ENCODE measurements at places on chromosomes 2 and 18. TPM values are rescaled to one million over a fixed set of nuclear protein-coding genes. Genes with fewer than 3 reads are reported as not detected.
A peak's percentile ranks its signal among the peaks of the same experiment; 100 is the strongest.

GRCh38 chr2:1628893-1629292 lies 115.4 kb downstream of the PXDN start:
- DNase-seq: no peak

The C2orf72 gene
- 0.61 TPM for total RNA-seq

GRCh38 chr2:129605646-129606045 lies 373.8 kb upstream of the RAB6C start:
- DNase-seq: no peak

- no peak for DNase-seq
These were observed 40.2 kb downstream of the MYOM1 start for GRCh38 chr18:3179430-3180089.

DNA sequence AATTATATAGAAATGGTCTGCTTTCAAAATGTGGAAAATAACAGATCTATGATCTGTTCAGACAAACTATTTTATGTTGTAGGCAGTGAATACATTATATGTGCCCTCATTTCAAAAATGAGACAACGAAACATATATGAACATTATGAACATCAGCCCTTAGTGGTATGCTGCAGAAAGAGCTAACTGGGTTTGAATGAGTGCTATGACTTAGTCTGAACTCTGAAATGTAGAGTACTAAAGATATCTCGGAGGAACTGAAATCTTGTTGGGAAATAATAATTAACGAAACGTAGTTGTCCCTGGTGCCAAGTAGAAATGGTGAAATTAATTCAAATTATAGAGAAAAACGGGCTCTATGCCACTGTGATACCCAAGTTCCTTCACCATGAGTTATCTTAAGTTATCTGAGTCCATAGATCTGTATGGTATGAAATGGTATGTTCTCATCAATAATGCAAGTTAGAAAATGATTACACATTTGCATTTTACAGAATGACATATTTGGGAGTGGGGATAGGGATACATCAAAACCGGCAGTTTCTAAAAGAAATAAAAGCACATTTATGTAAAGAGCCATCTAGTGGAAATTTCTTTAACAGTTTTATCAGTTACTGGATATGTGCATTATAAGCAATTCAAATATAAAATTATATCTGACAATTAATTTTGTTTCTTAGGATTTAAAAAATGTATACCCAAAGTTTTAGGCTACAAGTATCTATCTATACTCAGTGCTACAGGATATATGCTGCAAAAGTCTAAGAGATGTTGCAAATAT lies 26.7 kb downstream of the STARD6 start:
- no peak for DNase-seq

The LBX2 gene
- total RNA-seq: 2.3 TPM

The SERPINB4 gene
- total RNA-seq: not detected

- DNase-seq: no peak
These were observed 5.9 kb downstream of the GALR1 start for GRCh38 chr18:77255426-77256105.

DNA sequence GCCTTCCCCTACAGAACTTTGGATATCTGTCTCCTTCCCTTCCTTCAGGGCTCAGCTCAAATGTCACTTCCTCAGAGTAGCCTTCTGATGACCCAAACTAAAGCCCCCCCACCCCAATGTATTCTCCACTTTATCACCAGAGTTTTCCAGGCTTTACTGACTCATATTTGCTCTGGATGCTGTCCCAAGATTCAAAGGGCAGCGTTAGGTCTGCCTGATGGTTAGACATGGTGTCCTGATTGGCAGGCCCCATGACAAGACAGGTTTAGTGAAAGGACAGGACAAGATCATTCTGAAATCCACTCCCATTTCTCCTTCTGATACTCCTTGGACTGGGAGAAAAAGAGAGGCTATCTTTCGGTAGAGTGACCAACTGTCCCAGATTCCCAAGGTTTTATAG lies 22.6 kb upstream of the RPIA start:
- no peak for DNase-seq

DNA sequence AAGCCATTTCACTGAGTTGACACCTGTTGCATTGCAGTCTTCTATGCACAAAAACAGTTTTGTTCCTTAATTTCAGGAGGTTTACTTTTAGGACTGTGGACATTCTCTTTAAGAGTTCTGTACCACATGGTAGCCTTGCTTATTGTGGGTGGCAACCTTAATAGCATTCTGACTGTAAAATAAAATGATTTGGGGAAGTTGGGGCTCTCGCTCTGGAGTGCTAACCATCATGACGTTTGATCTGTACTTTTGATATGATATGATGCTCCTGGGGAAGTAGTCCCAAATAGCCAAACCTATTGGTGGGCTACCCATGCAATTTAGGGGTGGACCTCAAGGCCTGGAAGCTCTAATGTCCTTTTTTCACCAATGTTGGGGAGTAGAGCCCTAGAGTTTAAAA lies 3.4 kb downstream of the CTLA4 start:
- no peak for DNase-seq

The AAK1 gene
- 52.3 TPM for total RNA-seq

The TRIB2 gene
- 104 TPM for total RNA-seq

GRCh38 chr18:48785091-48785614 lies 165.6 kb downstream of the SMAD7 start:
- peak; percentile 48 for DNase-seq

DNA sequence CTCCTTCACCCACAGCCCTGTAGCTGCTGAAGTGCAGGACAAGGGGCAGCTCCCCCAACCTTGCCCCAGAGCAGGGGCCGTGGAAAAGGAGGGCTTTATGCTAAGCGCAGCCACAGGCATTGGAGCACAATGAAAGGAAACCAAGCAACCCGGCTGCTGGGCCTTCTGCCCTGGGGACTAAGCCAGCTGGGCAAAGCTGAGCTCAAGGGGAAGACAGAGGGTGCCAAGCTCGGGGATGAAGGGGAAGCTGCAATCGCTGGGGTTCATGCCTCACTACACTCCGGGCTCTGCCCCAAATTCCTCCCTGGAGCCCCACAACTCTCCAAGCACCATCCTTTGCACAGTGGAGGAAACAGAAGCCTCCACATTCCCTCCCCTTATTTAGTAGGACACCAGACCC lies 12.4 kb downstream of the SFXN5 start:
- DNase-seq: no peak

The HOXD13 gene
- not detected for total RNA-seq

The AFF3 gene
- 21.0 TPM for total RNA-seq

DNA sequence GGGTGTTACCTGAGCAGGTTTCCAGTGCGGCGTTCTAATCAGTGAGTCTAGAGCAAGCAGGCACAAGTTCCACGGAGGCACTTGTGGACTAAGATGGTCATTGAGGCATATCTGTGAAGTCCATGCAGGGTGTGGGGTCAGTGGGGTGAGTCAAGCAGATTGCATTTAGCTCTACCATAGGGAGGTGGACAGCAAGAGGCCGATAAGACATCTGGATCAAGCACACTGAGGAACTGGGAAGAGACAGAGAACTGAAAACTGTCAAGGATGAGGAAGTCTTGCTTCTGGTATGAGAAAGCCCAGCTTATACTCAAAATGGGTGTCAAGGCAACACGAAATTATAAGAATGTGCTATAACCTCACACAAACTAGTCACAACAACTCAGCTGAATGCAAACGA lies 61.2 kb upstream of the SLC39A10 start:
- DNase-seq: no peak

The SERPINB11 gene
- total RNA-seq: 12.8 TPM

DNA sequence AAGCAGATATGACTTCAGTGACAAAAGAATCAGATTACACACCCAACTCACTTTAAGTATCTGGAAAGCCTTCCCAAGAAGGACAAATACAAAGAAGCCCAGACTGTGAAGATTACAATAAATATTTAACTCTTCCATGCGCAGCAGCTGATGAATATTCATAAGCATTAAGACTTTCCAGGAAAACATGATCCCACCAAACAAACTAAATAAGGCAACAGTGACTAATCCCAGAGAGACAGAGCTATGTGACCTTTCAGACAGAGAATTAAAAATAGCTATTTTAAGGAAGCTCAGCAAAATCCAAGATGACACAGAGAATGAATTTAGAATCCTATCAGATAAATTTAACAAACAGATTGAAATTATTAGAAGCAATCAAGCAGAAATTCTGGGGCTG lies 108.2 kb upstream of the UBE2E3 start:
- DNase-seq: no peak

The COBLL1 gene
- total RNA-seq: 128 TPM

GRCh38 chr2:10566018-10566417 lies 117.9 kb upstream of the ODC1 start:
- DNase-seq: no peak

- no peak for DNase-seq
These were observed 18.6 kb downstream of the THADA start for GRCh38 chr2:43576981-43577892.

The ARHGAP15 gene
- 19.7 TPM for total RNA-seq

DNA sequence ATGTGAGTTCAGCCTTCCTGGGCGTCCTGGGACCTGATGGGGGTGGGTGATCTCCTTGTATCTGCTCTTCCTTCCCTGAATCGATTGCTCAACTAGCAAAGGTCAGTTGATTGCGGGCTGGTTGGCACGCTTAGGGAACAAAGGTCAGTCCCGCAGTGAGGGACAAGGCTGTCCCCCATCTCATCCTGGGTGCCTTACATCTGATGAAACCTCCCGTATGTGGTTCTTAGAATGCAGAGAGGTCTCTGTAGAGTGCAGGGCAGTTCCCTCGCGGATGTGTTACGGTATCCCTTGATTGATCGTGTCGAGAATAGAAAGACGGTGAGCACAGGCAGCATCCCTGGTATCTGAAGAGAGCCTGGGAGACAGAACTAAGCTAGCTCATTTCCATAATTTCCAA lies 56.4 kb upstream of the RBM44 start:
- no peak for DNase-seq

DNA sequence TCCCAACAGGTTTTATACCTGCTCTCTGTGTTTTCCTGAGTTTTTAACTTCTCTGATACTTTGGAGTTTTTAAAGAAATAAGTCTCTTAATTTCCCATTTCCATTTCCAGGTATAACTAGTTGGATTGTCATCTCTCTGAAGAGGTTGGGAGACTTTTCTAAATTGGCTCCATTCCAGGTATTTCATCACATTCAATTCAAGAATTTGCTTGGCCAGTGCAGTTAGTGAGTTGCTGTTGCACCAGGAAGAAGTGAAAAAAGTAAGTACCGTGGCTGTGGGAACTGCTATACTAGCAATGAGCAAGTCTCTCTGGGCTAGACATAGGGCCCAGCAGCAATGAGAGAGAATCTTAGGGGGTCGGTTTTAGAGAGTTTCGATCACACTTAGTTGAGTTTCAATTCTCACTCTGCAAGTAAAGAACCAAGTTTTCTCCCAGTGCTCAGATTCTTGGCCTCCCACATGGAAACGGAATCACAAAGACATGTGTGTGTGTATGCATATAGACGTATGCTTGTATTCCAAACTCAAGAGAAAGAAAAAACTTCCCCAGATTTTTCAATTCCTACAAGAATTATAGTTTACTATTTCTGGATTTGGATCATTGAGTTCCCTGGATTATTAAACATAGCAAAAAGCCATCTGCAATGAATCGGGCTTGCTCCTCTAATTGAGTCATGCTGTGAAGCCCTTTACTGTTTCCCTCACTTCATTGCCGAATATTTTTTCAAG lies 894.4 kb downstream of the BCL11A start:
- no peak for DNase-seq

DNA sequence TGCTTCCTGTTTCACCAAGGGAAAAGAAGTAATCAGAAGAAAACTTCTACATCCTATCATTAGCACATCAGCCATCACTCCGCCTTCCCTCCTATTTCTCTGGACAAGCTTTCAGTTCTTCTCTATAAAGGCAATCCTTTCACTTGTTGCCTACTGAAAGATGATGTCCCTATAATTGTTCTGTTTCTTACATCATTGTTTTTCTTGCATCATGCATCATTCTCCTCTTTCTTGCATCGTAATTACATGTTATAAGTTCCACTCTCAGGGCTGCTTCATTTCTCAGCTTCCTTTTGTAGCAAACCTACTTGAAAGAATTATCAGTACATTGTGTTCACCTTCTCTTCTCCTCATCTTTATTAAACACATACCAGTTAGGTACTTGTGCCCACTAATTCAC lies 7.2 kb downstream of the SLC30A6 start:
- DNase-seq: no peak

DNA sequence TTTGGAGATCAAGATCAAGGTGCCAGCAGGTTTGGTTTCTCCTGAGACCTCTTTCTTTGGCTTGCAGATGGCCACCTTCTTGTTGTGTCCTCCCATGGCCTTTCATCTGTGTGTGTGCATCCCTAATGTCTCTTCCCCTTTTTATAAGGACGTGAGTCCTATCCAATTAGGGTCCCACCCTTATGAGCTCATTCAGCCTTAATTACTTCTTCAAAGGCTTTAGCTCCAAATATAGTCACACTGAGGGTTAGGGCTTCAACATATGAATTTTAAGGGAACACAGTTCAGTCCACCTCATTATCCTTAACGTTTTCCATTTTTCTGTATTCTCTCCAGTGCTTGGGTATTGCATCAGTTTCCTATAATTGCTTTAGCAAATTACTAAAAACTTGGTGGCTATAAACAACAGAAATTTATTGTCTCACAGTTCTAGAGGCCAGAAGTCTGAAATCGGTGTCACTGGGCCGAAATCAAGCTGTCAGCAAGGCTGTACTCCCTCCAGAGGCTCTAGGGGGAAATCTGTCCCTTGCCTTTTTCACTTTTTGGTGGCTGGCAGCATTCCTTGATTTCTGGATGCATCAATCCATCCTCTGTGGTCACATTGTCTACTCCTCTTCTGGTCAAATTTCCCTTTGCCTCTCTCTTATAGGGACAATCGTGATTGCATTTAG lies 34.1 kb downstream of the CDC42EP3 start:
- DNase-seq: no peak

DNA sequence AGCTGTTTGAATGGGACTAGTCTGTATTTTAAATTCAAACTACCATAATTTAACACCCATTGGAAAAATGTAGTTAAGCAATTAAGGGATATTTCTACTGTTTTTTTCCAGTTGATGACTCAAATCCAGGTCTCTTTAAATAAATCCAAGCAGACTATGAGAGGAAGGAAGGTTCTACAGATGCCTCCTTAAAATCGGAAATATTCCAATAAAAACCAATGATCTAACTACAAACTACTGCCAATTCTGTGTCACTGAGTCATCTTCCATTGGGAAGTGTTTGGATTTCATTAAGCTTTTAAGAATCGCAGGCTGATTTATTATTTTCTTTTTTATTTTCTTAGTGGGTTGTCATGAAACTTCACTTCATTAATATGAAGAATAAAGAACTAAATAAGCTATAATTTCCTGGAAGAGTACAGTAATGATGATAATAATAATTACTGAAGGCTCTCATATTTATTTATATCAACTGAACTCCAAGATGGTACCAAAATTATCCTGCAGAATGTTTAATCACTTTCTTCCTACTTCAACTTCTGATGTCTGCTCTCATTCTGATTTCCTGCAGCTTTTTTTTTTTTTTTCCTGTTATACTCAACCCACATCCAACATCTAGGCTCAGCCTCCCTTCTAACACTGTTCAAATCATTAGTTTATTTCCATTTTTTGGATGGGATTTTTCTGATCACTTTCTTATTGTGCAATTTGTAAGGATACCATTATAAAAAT lies 166.3 kb upstream of the FN1 start:
- no peak for DNase-seq

All from upper lobe of left lung (tissue), 6 donors.